ENCODE measurements at places on chromosomes 5 and 9.

DNA sequence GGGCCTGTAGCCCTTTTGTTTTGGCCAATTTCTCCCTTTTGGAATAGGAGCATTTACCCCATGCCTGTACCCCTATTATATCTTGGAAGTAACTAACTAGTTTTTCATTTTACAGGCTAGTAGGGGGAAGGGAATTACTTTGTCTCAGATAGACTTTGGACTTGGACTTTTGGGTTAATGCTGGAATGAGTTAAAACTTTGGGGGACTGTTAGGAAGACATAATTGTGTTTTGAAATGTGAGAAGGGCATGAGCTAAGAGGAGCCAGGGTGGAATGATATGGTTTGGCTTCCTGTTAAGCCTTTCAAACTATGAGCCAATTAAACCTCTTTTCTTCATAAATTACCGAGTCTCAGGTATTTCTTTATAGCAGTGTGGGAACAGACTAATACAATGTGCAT is 168.1 kb downstream of the FGF1 start:
- no peak for DNase-seq
- no peak overlapping the region for H3K4me3 ChIP-seq
- peaks cover 4% of the 10 kb centered on the region for H3K36me3 ChIP-seq
- no peak overlapping the region for H3K27ac ChIP-seq
- H3K4me1 ChIP-seq: peaks cover 6% of the 10 kb centered on the region
- no peaks in the 10 kb centered on the region for H3K27me3 ChIP-seq

- no peak overlapping the region for H3K27ac ChIP-seq
- DNase-seq: no peak
- H3K27me3 ChIP-seq: no peaks in the 10 kb centered on the region
- H3K4me3 ChIP-seq: no peak overlapping the region
- H3K4me1 ChIP-seq: no peaks in the 10 kb centered on the region
- peaks cover 86% of the 10 kb centered on the region for H3K36me3 ChIP-seq
Measured at GRCh38 chr9:92850898-92851297, 26.9 kb downstream of the ZNF484 start.

DNA sequence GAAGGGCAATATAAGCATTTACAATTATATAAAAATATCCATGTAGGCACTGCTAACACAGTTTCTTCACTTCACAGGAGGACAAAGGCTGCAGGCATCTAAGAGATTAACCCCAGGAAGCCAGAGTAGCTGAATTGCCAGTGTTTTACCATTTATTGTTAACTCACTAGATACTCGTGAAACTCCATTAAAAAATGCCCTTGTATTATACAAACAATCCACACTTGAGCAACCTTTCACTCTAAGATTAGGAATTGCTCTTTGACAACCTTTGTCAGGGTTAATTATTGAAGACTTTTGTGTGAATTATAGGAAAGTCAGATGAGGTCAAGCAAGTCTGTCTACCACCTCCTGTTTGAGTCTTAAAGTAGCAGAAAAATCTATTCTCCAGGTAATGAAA is 317.8 kb downstream of the ADGRV1 start:
- H3K4me3 ChIP-seq: no peak overlapping the region
- peaks cover 46% of the 10 kb centered on the region for H3K4me1 ChIP-seq
- DNase-seq: no peak
- peaks cover 35% of the 10 kb centered on the region for H3K27me3 ChIP-seq
- H3K27ac ChIP-seq: no peak overlapping the region
- H3K36me3 ChIP-seq: no peaks in the 10 kb centered on the region

DNA sequence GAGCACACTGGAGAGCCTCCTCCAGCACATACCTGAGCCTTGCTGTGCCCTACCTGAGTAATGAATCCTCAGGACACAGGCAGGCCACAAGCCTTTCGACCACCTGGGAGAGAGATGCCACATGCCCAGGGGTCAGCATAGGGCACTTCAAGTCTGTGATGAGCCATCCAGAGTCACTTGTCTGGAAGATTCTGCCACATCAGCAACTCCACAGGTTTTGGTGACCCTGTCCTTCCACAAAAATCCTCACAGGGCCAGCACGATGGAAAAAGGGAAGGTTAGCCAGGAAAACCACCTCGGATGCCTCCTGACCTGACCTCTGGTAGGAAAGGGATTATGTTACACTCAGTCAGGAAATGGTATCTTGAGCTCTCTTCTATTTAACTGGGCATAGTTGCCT is 46.8 kb downstream of the FRMD3 start:
- DNase-seq: no peak
- H3K36me3 ChIP-seq: no peaks in the 10 kb centered on the region
- H3K27me3 ChIP-seq: no peaks in the 10 kb centered on the region
- no peaks in the 10 kb centered on the region for H3K4me1 ChIP-seq

- DNase-seq: no peak
- no peak overlapping the region for H3K27ac ChIP-seq
- no peaks in the 10 kb centered on the region for H3K36me3 ChIP-seq
- no peaks in the 10 kb centered on the region for H3K4me1 ChIP-seq
Measured at GRCh38 chr5:175902026-175902425, 30.6 kb downstream of the CPLX2 start.

DNA sequence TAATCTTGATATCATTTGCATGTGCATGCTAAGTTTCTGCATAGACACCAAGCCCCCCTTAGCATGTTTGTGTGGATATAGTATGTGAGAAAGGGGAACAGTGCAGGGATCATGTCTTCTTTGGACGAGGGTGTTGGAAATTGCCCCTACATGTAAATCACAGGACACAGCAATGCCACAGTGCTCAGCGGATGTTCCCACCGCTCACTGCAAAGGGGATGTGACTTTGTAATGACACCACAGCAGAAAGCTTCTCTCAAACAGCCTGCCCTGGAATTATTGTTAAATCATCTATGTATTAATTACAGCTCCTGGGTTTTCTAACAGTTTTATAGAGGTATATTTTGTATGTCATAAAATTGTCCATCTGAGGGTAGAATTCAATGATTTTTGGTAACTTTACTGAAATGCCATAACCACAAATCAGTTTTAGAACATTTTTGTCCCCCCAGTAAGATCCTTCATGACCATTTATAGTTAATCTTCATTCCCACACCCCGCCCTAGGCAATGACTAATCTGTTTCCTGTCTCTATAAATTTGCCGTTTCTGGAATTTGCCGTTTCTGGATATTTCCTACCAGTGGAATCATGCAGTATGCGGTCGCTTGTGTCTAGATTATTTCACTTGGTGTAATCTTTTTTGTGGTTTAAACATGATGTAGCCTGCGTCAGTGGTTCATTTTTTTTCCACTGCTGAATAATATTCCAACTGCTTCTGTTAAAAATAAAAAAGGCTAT is 648.5 kb upstream of the WWC1 start:
- H3K27ac ChIP-seq: no peak overlapping the region
- H3K4me1 ChIP-seq: no peaks in the 10 kb centered on the region
- DNase-seq: no peak
- H3K27me3 ChIP-seq: no peaks in the 10 kb centered on the region

DNA sequence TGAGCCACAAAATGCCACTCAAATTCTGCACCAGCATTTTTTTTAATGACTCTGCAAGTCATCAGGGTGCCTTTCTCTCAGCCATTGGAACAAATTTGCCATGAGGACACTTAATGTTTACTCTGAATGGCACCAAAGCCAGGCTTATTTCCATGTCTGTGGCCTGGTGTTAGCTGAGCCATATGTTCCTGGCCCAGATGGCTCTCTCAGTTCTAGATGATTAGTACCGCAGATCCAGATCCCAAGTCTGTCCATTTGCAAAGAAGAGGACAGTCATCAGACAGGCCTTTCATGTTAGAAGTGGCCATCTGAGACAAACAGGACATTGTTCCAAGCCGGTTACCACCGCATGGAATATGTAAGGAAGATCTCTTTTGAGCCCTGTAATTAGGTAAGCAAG is 70.3 kb downstream of the INSYN2B start:
- H3K4me3 ChIP-seq: no peak overlapping the region
- H3K27ac ChIP-seq: no peak overlapping the region
- no peak for DNase-seq
- no peaks in the 10 kb centered on the region for H3K4me1 ChIP-seq
- H3K36me3 ChIP-seq: peaks cover 9% of the 10 kb centered on the region

DNA sequence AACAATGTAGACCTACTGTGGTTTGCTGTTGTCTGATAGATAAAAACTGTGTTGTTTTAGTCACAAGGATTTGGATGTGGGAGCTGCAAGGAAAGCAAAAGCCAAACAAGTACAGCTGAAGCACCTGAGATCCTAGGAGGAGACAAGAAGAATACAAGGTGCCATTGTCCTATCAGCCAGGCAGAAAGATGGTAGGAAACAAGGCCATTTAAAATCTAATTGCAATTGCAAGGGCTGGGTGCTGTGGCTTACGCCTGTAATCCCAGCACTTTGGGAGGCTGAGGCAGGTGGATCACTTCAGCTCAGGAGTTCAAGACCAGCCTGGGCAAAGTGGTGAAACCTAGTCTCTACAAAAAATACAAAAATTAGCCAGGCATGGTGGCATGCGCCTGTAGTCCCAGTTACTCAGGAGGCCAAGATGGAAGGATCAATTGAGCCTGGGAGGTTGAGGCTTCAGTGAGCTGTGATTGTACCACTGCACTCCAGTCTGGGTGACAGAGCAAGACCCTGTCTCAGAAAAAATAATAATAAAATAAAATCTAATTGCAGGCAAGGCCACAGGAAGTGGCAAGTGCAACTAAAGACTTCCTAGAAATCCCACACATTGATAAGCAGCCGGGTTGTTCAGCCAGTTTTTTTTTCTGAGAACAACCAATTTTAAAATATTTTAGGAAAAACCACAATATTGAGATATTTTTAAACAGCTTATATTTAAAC is 22.6 kb downstream of the DOCK8 start:
- H3K27ac ChIP-seq: peak overlapping the region; percentile 68
- H3K27me3 ChIP-seq: no peaks in the 10 kb centered on the region
- H3K4me1 ChIP-seq: peaks cover 24% of the 10 kb centered on the region
- H3K4me3 ChIP-seq: no peak overlapping the region

GRCh38 chr9:33128570-33128969 is 38.6 kb downstream of the B4GALT1 start:
- peaks cover 51% of the 10 kb centered on the region for H3K36me3 ChIP-seq
- DNase-seq: no peak
- no peaks in the 10 kb centered on the region for H3K27me3 ChIP-seq
- H3K27ac ChIP-seq: no peak overlapping the region

DNA sequence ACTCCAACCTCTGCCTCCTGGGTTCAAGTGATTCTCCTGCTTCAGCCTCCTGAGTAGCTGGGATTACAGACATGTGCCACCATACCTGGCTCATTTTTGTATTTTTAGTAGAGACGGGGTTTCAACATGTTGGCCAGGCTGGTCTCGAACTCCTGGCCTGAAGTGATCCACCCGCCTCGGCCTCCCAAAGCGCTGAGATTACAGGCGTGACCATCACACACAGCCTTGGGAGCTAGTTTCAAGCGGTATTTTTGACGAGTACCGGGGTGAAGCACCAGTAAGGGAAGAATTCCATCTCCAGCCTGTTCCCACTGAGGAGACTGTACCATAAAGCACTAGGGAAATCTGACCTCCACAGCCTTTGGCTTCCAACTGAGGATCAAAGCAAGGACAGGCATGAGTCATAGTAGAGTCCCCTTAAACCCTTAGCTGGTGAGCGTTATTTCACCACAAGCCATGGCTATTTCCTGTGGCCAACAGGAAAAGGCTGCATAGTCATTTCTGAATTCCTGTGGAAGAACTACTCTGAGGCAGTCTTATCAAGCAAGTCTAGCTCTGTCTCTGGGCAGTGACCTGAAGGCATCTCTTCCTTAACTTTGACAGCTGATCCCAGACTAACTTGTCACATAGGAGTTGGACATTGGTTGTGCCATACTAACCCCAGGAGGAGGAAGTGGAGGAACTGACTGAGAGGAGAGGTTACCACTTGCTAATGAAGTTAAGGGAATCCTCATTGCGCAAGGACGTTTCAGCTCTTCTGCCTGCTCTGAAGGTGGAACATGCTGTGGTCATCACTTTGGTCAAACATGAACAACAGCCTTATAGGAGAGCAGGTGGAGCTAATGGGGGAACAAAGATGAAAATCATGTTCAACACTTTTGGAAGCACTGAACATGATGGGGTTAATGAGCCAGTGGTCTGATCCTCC is 85.8 kb upstream of the DMRT1 start:
- peaks cover 30% of the 10 kb centered on the region for H3K4me1 ChIP-seq
- H3K27ac ChIP-seq: no peak overlapping the region
- H3K27me3 ChIP-seq: peaks cover 4% of the 10 kb centered on the region
- H3K36me3 ChIP-seq: no peaks in the 10 kb centered on the region
- no peak overlapping the region for H3K4me3 ChIP-seq

DNA sequence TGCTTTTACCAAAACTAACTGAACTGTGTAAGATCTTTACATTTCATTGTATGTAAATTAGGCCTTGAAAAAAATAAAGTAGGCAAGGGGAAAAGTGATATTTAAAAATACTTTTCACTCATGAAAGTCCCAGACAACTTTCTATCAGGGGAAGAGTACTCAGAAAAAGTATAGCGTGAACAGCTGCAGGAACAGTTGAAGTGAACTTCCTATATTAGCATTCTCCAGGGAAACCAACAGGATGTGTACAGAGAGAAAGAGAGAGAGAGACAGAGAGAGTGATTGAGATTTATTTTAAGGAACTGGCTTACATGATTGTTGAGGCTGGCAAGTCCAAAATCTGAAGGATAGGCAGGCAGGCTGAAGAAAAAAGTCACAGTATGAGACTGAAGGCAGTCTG is 42.0 kb downstream of the ERMP1 start:
- H3K36me3 ChIP-seq: peaks cover 50% of the 10 kb centered on the region
- H3K4me1 ChIP-seq: peaks cover 59% of the 10 kb centered on the region
- no peak overlapping the region for H3K4me3 ChIP-seq
- H3K27me3 ChIP-seq: no peaks in the 10 kb centered on the region

- H3K36me3 ChIP-seq: no peaks in the 10 kb centered on the region
- peaks cover 16% of the 10 kb centered on the region for H3K4me1 ChIP-seq
- no peak for DNase-seq
- H3K4me3 ChIP-seq: no peak overlapping the region
- H3K27me3 ChIP-seq: peaks cover 57% of the 10 kb centered on the region
Measured at GRCh38 chr5:176633598-176633997, 3.1 kb downstream of the EIF4E1B start.

DNA sequence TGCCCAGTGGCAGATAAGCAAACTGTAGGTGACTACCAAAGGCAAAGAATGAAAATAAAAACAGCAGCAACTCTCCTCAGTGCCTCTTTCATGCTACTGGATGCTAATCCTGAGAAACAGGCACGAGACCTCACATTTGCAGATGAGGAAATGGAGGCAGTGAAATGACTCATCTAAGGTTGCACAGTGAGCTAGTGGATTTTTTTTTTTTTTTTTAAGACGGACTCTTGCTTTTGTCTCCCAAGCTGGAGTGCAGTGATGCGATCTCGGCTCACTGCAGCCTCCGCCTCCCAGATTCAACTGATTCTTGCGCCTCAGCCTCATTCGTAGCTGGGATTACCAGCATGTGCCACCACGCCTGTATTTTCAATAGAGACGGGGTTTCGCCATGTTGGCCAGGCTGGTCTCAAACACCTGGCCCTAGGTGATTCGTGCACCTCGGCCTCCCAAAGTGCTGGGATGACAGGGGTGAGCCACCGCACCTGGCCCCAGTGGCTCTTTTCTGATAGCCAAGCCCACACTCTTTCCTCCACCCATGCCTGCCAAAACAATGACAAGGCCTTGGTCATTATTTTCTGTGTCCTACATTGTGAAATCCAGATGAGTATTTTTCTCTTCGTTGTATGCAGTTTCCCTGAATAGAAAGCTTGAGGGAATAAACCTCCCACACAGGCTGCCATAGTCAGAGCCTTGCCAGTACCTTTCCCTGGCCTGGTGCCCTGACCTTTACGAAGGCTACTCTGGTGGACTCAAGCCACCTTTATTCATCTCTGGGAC is 19.2 kb downstream of the DOCK2 start:
- H3K4me3 ChIP-seq: peak overlapping the region; percentile 18
- no peak for DNase-seq
- no peaks in the 10 kb centered on the region for H3K27me3 ChIP-seq
- peaks cover 74% of the 10 kb centered on the region for H3K4me1 ChIP-seq

Data from activated naive CD8-positive, alpha-beta T cell treated with anti-CD3 and anti-CD28 coated beads, Interleukin-2, amount 50 U/mL, for 24 hours (primary cell).